NCI-H748 treated with DMSO at 0.1 percent for 48 hours (cell line): ENCODE measurements at places on chromosomes 11 and 22.
A peak's percentile ranks its signal among the peaks of the same experiment; 100 is the strongest.

GRCh38 chr11:109960831-109961230, 132.4 kb upstream of the ZC3H12C start:
- DNase-seq: no peak

DNA sequence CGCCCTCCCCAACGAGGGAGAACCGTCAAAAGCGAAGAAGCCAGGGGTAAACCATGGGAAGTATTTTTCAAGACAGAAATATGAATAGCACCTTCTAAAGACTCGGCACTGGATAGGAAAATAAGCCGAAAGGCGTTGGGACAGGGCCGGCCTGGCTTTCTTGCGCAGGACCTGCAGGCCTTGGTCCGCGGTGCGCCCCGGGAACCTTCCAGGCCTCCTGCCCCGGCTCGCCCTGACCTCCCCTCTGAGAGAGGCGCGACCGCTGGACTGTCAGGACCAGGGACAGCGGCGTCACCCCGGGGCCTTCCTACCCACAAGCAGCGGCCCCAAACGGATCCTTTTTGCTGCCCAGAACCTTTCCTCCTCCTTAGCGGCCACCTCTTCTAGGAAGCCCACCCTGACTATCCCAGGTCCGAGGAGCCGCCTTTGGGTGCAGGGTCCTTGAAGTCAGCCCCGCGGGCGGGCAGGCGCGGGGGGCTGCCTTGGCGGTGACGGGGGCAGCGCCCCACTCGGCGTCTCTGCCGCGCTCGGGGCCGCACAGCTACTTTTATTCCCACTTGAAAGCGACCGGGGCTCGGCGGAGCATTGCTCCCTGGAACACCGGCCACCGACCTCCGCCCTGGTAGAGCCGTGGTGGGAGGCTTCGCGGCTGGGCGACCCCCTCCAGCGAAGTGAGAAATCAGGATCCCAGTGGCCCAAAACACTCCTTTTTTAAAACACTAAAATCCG, 650 bp upstream of the MAPK11 start:
- no peak for DNase-seq

DNA sequence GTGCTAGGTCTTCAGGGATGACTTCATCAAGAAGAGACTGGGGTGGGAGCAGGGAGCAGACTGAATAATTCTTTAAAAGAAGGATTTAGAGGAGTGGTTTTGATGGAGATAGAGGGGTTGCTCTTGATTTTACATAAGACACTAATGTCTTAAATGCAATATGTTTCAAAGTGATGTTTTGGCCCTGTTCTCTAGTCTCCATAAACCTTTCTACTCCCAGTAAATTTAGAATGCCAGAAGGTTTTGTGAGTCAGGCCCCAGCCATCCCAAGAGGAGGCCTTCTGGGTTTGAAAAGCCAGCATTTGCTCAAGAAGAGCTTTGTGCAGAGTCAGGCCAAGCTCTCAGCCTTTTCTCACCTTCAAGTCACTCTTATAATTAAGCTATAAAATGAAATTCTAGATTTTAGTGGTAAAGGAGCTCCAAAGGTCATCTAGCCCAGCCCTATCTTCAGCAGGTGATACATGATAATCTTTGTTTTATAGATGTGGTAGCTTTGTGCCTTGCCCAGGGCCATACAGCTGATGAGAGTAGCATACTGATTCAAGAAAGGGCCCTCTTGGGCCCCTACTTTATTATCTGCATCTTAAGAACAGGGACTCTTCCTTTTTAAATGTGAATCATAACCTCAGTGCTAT, 122.8 kb upstream of the MTNR1B start:
- DNase-seq: no peak

GRCh38 chr22:48606684-48607307, 1220.9 kb downstream of the BRD1 start:
- no peak for DNase-seq

GRCh38 chr11:110293389-110293788, 3.0 kb downstream of the RDX start:
- DNase-seq: no peak

- peak; percentile 3 for DNase-seq
Observed at GRCh38 chr11:104946907-104947306, 21.5 kb downstream of the CASP4 start.

DNA sequence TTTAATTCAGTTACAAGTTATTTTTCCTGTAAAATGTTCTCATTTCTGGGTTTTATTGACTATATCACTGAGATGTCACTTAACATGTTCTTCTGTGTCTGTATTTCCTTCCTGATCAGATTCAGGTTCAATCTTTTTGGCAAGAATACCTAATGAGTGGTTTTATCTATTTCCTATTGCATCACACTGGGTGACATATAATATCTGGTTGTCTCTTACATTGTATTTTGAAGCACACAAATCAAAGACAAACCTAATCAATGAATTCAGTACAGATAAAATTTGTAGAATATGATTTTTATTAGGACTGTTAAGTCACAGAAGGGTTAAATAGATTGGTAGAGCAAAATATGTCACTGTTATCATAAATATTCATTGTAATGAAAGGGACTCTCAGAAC, 60.4 kb downstream of the BCL2L13 start:
- no peak for DNase-seq

DNA sequence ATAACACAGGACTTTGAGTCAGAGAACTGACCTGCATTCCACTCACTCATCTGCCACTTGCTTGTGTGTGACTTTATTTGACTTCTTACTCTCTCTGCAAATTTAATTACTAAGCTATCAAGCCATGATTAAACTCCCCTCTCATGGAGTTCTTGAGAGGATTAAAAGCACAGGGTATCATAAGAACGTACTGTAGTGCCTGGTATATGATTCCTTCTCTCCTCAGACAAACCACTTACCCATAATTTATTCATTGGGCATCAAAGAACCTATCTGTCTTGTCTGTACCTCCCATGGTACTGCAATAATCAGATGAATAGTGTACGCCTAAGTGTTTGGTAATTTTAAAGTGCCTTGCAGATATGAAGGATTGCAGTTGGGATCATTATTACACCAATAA, 130.6 kb upstream of the UBASH3B start:
- no peak for DNase-seq
